ENCODE measurements at places on chromosomes 4 and X.

GRCh38 chrX:40260146-40260747, 162.5 kb upstream of the BCOR start:
- DNase-seq, result no peak

DNA sequence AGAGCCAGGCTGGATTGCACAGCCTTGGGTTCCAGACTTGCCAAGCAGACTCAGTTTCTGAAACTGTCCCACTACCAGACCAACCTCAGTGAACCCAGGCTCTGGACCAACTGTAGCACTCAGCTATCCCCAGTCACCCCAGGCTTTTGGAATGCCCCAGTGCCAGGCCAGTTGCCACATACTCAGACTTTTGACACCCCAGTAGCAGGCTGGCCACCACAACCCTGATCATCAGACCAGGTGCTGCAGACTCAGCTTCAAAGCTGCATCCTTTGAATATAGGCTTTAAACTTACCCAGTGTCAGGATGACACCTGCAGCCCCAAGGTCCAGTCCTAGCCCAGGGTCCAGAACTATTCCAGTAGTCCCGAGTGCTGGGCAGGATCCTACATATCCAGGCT, 1389.9 kb downstream of the ARAP2 start:
- no peak for DNase-seq

DNA sequence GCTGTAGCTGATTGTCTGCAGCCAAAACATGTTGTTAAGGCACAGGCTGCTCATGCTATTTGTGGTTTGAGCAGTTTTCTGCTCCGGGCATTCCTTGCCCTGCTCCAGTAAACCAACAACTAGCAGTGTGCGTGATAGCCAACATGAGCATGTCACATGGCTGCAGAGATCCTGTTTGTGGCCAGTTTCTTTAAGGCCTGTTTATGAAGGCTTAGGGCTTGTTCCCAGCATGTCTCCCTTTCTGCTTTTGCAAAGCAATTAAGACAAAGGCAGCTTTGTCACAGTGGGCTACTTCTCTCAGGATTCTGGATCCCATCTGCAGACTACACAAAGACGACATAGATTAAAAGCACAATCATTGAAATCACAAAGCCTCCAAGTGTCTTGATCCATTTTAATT, 160.5 kb downstream of the ZNF518B start:
- no peak for DNase-seq

DNA sequence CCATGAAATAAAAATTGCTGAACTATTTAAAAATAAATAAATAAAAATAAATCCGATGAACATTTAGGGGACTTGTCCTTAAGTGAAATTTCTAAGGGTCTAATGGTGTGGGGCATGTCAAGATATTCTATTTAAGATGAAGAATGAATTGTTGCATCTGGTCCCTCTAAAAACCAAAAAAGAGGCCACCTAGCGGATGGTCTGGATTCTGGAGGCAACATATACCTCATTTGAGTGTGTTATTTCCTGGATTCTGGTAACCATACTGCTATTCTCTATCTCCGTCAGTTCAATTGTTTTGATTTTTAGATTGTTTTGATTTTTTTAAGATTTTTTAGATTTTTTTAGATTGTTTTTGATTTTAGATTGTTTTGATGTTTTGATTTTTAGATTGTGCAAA, 28.3 kb downstream of the AGTR2 start:
- DNase-seq, result no peak

- DNase-seq, result no peak
Measured at GRCh38 chrX:9327747-9328145, 137.1 kb upstream of the TBL1X start.

DNA sequence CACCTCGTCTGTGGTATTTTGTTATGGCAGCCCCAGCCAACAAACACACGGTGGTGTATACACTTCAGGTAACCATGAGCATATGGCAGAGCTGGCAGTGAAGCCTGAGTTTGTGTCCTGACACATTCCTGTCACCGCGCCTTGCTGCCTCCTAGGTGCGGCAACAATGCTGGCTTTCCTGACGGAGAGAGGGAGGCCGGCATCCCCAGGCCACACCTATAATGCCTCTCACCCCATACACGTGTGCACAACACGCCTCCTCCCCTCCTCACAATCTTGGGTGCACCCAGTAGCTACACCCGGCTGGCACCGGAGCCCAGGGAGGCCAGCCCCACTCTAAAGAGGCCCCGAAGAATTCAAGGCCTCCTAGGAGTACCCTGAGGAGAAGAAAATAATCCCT, 158.5 kb downstream of the NSUN7 start:
- no peak for DNase-seq

DNA sequence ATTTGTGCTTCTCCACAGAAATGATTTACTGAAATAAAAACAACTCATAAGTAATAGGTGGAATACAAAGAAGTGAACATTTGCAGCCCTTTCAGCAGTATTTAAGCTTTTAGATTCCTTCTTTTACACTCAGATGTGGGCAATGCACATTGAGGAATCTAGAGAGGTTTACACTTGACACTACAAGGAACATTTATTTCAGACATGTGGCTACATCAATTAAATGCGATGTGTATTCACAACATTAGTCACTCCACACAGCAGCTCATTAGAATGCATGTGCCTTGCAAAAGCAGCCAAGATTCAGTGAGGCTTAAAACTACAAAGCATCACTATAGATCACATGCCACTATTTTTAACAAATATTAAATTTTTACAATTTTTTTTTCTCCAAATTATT, 480.7 kb downstream of the INPP4B start:
- DNase-seq, result no peak

DNA sequence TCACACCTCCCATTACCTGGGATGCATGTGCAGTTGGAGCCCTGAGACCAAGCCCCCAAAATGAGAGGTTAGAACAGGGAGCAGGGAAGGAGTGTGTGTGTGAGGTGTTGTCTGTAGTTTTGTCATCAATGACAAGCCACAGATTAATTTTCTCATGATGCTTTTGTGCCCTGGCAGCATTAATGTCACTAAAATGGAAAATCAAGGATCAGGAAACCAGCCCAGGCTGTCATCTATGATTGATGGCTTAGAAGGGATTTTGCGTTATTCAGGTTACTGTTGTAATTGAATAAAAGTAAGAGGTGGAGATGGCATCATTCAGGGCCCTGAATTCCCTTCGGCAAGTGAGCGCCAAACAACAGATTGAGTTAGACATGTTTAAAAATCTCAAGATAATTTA, 130.5 kb upstream of the C1QTNF7 start:
- DNase-seq, result no peak

GRCh38 chr4:110034026-110034393, 121.3 kb downstream of the EGF start:
- no peak for DNase-seq

DNA sequence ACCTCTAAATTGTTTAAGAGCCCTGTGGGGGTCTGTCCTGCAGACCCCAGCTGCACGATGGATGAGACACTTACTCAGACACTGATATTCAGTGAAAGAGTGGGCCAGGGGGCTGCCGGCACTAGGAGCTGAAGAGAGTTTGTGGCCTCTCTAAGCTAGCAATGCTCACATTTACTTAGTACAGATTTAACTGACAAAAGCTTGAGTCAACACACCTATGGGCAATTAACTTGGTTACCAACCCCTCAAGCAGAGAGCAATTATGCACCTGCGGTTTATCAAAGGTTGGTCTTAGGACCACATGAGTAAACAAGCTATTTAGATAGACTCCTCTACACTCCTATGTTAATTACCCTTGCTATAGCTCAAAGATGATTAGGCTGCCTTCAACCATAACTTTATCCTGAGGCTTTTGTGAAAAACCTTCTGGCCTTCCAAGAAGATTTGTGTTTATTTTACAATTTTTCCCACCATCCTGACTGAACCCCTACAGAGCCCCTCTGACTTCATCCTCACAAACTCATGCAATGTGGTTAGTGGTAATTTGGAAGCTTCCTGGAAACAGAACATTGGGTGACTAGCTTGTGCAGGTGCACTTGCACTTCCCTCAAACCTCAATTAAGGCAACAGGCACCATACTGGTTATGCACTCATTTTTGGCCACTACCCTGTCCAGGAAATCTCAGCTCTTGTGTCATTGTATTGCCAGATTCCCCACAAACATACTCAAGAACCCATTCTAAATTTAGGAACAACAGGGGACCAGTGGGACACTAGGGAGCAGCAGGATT, 234.4 kb upstream of the ITM2A start:
- DNase-seq, result no peak

- DNase-seq, result no peak
Measured at GRCh38 chr4:14157262-14157661, 529.7 kb upstream of the BOD1L1 start.

DNA sequence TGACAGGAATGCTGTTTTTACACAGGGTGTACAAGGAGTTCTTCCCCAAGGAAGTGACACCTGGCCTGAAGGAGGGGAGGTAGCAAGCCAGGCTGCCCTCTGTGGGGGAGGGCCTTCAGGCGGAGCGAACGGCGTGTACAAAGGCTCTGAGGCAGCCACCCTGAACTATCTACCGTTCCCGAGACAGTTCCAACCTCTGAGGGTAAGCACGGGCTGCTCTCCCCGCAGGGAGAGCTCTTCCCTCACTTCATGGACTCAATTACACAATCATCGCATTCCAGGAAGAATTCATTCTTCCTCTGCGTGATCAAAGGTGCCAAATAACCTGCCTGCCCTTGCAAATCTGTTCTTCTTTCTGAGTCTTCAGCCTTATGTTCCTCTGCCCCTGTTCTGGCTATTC, 4.8 kb downstream of the ELK1 start:
- no peak for DNase-seq

- DNase-seq, result no peak
Measured at GRCh38 chrX:134364711-134365110, 95.3 kb upstream of the HPRT1 start.

GRCh38 chr4:100742045-100742444, 224.2 kb upstream of the EMCN start:
- no peak for DNase-seq

GRCh38 chr4:76256032-76256431, 4.5 kb downstream of the FAM47E start:
- DNase-seq, result no peak

DNA sequence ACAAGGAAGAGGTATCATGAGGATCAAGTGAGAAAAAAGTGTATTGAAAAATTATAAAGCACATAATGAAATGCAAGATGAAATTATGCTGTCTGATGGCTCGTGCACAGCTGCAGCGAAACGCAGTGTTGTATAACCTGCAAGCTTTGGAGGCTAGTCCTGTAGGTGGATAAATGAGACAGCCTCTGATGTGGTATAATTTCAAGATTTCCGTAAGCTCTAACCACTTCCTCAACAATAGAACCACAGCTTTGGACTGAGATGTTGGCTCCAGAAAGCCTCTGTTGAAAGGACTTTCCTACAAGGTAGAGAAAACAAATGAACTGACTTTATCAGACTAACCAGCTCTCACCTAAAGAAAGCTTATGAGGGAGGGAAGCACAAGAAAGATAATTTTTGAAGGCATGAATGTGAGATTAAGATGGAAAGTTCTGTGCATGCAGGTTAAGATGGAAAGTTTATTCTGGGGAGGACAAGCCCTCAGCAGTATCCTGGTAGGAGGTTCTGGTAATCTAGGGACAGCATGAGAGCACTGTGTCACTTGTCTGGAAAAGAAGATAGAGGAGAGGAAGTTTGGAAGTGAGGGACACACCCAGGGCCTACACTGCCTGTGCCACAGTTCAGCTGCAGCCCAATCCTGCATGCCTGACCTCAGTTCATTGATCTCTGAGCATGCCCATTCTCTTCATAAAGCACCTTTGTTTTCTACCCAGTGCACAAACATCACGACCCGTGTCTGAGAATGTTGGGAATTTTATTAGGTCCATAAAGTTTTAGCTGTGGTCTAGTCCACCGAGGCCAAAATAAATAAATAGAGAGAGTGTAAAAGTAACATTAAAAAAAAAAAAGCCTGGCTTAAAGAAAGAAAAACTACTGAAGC, 161.5 kb upstream of the SFRP2 start:
- DNase-seq, result no peak

DNA sequence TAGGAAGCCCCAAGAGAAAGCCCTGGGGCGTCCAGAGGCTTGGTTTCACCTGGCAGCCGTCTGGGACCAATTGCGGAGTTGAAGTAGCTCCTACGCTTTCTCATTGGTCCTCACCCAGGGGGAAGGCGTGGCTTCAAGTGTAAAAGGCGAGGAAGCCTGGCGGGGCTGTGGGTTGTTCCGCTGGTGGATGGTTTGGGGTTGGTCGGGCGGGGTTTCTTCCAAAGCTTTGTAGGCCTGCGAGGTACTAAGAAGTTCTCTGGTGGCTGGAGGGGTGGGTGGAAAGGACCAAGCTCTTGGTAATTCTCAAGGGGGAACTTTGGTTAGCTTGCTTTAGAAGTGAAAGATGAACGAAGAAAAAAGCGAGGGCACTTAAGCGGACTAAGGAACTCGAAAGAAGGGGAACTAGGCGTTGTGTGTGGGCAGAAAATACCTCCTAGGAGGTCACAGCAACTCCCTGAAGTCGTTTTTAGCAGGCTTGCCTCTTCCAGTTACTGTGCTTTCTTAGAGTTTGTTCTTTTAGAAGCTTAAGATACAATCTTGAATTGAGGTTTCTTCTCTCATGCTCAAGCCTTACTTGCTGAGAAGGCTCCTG, 36.6 kb downstream of the CCNG2 start:
- DNase-seq, result peak; percentile 72

- no peak for DNase-seq
Measured at GRCh38 chr4:173461170-173461569, 62.3 kb upstream of the SCRG1 start.

GRCh38 chr4:48543796-48544195, 53.7 kb downstream of the ZAR1 start:
- no peak for DNase-seq

GRCh38 chr4:82789025-82789776, 9.4 kb downstream of the SCD5 start:
- no peak for DNase-seq

GRCh38 chr4:88104902-88105610, 53.4 kb downstream of the ABCG2 start:
- no peak for DNase-seq

GRCh38 chr4:108213308-108213707, 44.6 kb upstream of the LEF1 start:
- DNase-seq, result no peak

DNA sequence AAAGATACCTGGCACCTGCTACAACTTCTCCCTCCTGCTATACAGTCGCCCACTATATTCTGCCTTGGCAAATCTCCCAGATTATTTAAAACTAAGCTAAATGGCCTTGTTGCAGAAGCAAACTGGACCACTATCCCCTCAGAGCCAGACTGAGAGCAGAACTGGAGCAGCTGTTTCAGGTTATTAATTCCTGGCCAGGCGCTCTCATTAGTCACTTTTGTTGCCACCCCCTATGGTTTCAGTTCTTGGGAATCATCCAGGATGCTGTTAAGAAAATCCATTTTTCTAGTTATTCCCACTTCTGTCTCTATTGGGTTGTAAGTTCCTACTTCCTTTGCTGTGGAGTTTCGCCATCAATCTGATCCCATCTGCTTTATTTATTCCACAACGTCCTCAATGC, 30.1 kb downstream of the ADGRA3 start:
- no peak for DNase-seq

- DNase-seq, result no peak
Measured at GRCh38 chrX:39592776-39593175, 505.0 kb downstream of the BCOR start.

DNA sequence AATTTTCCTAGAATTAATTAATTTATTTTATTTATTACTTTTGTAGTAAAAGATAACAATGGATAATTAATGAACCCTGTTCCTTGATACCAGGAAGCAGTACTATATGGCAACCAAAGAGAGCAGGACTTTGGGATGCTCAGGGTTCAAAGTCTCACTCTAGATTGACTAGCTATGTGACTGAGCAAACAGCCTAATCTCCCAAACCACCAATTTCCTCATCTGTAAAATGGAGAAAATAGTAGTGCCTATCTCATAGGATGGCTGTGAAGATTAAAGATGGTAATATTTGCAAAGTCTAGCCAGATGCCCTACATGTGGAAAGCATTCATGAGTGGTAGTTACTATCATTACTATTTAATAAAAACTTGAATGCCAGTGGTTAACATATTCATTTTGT, 97.6 kb downstream of the PRDM5 start:
- DNase-seq, result no peak
